ENCODE measurements at places on chromosomes 12 and 14.

GRCh38 chr12:114241973-114242434 is 163.9 kb downstream of the TBX5 start:
- no peak for DNase-seq

DNA sequence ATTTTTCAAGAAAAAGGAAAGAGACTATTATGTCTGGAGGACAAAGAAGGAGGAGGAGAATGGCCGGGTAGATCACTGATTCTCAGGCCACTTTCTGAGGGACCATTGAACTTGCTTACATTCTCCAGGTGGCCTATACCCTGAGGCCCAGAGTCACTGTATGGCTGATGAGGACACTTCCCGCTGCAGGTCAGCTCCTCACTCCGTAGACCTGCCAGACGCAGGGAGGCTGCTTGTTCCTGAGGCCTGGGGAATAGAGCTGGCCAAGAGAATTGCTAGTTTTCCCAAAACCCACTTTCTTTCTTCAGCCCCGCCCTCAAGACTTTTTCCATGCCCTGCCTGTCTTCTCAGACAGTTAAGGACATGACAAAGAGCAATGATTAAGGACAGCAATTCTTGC is 510.5 kb upstream of the TBX3 start:
- no peak for DNase-seq

GRCh38 chr12:58359084-58359483 is 417.7 kb downstream of the ATP23 start:
- no peak for DNase-seq

DNA sequence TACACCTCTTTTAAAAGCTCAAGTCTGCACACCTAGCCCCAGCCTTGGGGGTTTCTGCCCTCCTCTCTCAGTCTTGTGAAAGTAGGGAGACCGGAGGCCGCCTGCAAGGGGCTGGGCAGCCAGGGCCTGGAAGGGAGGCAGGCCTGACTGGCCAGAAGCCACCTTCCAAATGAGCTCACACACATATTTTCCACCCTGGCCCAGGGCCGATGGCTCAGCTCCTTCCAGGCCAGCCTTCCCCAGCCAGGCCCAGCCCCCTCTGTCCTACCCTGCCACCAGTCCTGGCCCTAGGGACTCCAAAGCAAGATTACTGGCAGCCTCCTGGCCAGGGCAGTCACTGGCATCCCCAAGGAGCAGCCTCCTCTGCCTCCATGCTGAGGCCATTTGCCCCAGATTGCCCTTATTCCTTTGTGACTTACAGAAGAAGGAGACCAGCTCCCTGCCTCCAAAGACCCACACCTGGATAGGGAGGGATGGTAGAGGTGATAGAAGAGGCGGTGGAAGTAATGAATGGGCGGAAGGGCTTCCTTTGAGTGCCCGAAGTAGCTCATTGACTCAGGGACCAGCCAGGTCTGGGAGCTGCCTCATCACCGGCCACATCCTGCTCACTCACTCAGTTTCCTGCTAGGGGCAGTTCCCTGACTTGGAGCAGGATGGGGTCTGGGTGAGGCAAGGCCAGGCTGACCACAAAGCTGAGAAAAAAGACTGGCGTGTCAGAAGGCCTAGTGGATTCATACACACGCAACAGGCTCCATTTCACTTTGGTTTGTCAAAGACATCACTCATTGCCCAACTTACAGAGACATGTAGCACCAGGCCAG is 14.8 kb downstream of the MMP14 start:
- peak; percentile 98 for DNase-seq

DNA sequence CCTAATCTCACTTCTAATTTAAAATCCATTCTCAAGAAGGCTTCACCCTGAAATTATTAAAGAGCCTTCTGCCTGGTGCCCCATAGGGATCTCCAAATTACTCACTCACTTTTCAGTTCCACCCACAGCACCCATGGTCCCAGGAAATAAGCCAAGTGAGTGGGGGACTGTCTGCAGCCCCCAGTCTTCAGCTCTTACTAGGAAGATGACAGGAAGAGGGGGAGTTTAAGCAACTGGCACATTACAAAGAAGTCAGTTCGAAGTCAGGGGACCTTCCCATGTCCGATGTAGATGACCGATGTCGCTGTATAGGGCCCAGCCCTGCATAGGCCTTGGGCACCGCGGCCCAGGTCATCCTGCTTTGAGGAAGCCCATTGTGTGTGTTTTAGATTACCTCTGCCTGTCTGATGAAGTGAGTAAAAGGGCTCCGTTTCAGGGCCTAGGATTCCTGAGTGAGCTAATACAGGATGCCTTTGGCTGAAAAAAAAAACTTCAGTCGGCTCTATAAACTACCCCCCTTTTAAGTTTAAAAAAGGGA is 1.9 kb downstream of the ACTN1 start:
- no peak for DNase-seq

GRCh38 chr14:22602862-22603261 is 4.8 kb downstream of the ABHD4 start:
- no peak for DNase-seq

DNA sequence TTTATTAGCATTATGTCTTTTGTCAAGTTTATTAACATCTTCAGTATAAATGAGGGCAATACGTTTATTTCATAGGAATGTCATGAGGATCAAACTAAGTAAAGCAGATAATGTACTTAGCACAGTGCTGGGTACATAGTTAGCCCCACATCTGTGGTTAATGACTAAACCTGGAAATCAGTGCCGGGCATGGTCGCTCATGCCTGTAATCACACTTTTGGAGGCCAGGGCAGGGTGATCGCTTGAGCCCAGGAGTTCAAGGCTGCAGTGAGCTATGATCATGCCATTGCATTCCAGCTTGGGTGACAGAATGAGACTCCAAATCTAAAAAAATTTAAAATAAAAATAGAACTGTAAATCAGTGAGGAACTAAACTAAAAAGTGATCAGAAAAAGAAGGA is 44.8 kb upstream of the GUCY2C start:
- no peak for DNase-seq

DNA sequence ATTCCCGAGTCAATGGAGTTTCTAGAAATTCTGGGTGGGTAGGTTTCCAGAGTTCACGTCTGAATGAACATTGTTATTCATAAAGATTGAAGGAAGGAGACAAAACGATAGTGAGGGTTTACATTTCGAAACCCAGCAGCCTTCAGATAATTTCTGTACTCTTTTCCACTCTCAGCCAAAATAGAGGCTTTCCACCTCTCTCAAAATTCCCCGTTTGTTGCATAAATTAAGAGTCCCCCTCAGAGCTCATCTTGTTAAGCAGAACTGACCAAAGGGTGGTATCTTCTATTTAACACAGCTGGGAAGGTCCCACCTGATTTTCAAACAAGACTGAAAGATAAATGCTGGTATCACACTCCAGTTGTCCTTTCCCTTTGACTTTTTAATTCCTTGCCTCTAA is 21.5 kb upstream of the YARS2 start:
- no peak for DNase-seq

GRCh38 chr12:93879476-93880421 is 202.6 kb downstream of the CRADD start:
- peak; percentile 97 for DNase-seq

Data from astrocyte (in vitro differentiated cells and primary cell).